ENCODE measurements at places on chromosomes 6 and 20. TPM values are rescaled to one million over a fixed set of nuclear protein-coding genes. Genes with fewer than 3 reads are reported as not detected.

DNA sequence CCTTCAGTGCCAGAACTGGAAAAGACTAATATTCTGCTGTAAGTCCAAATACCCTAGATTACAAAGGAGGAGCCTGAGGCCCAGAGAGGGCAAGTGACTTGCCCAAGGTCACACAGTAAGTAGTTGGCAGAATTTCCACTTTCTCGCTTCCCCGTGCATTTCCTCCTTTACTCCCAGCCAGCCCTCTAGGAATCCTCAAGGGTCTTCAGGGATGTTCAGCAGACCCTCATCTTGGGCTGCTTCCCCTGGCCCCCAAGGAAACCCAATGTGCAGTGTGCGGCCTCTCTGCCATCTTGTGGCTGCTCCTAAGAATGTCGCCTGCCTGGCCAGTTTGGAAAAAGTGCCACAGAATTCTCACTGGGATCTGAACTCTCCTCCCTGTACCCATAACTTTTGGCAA is 217.7 kb upstream of the LRFN2 start:
- DNase-seq: no peak

GRCh38 chr20:44398335-44398734 is 42.8 kb downstream of the HNF4A start:
- DNase-seq: no peak

- DNase-seq: no peak
Observed at GRCh38 chr20:17940224-17940971, 28.2 kb downstream of the SNX5 start.

GRCh38 chr20:676315-676937 is 824 bp upstream of the SCRT2 start:
- no peak for DNase-seq

- DNase-seq: no peak
Observed at GRCh38 chr20:5923493-5923892, 26.8 kb downstream of the TRMT6 start.

- no peak for DNase-seq
Observed at GRCh38 chr6:75285283-75285639, 669 bp upstream of the TMEM30A start.

DNA sequence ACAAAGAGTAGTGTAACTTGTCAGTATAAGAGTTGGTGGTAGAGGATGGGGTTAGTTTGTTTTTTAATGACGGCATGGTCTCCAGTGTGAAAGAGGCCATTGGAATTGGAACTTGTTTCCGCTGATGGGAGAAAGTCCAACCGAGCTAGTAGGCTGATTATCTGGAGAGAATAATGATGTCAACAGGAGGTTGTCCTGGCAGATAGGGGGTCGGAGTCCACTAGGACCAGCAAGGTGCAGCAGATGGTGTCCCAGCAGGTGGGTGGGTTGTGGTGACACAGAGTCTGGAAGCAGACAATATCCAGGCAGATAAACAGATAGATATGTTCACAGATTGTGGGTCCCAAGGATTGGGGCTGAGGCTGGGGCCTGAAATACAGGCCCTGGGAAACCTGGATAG is 35.1 kb downstream of the PKIB start:
- no peak for DNase-seq

DNA sequence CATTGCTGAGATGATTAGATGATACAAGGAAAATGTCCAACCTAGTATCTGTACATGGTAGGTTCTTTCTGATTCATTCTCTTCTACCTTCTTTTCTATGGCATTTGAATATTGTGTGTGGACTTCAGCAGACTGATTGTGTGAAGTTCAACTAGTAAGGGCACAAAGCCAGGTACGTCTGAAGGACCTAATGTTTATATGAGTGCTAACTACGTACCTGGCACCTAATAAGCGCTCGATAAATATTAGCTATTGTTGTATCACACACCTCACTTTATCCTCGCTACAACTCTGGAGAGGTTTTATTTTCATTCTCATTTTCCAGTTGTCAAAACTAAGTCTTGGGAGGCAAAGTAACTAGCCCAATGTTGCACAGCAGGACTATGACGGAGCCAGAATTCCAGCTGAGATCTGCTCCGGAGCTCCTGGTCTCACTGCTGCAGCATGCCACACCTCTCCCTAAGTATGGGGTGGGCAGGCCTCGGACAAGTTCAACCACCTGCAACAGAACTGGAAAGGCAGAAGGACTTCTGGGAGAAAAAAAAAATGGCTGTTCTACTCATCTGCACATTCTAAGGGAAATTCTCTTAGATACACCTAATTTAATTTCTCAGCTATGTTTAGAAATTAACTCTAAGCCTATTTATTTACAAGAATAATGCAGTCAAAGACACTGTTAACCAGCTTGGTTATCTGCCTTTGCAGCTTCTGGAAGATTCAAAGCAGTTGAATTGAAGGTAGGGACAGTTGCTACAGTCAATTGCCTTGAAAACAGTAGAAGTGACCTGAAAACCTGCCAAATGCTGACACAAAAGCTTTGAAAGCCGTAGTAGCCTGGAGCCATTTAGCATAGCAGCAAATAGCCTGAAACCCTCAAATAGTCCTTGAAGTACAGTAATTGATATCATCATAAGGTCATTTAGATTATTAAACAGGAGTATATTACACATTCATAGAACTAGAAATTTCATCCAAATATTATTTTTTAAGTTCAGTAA is 165.0 kb downstream of the PDE7B start:
- DNase-seq: no peak

- DNase-seq: no peak
Observed at GRCh38 chr6:166386111-166386510, 3.4 kb upstream of the MPC1 start.

Gene PROKR2
- total RNA-seq: not detected

DNA sequence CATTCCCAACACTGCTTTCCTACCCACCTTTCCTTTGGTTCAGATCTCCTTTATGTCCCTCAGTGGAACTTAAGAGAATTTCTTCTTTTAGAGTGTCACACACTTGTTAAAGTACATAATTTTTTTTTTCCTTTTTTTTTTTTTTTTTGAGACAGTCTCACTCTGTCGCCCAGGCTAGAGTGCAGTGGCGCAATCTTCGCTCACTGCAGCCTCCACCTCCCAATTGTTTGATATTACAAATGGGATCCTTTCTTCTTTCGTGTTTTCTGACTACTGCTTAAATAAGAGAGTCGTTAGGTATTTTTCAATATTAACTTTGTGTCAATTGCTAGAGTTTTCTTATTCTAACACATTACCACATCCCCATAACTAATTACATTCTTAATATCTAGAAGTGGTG is 29.1 kb downstream of the NUP153 start:
- no peak for DNase-seq

Gene PRDM13
- 0.07 TPM for total RNA-seq

Gene LPIN3
- 0.60 TPM for total RNA-seq

GRCh38 chr20:41329435-41330342 is 10.9 kb upstream of the LPIN3 start:
- peak; percentile 33 for DNase-seq

- no peak for DNase-seq
Observed at GRCh38 chr6:71130277-71130676, 158.3 kb upstream of the OGFRL1 start.

- DNase-seq: no peak
Observed at GRCh38 chr6:101926149-101926925, 532.8 kb downstream of the GRIK2 start.

DNA sequence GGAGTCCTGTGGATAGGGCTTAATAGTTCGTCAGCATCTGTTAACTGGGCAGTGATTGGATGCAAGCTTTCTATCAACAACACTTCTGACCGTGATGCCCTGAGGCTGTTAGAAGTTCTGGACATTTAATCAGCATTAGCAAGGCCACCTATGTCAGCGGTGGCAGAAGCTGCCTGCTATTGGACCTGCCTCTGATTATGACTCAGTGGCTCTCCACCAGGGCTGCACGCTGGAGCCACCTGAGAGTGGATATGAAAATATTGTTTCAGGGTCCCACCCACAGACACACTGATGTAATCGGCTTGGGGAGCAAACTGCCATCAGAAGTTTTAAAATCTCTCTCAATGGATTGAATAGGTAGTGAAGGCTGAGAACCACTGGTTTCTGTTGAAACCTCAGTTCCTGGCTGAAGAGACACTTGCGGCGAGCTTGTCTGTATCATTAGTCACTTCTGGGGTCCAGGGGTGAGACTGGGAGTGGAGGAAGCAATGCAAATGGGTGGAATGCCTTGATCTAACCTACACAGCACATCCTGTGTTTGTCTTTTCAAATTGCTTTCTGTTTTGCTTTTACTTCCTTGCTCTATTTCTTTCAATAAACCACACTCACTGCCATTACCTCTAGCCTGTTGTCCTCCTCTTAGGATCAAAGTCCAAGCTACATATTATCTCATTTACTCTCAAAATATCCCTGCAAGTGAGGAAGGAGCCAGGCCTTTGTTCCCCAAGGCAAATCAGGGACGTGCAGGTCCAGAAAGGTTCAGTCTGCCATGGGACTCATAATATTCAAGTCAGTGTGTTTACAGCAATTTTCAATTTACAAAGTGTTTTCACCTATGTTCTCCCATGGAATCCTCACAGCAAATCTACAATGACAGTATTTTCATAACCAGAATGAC is 4.2 kb downstream of the CLIC5 start:
- DNase-seq: no peak

DNA sequence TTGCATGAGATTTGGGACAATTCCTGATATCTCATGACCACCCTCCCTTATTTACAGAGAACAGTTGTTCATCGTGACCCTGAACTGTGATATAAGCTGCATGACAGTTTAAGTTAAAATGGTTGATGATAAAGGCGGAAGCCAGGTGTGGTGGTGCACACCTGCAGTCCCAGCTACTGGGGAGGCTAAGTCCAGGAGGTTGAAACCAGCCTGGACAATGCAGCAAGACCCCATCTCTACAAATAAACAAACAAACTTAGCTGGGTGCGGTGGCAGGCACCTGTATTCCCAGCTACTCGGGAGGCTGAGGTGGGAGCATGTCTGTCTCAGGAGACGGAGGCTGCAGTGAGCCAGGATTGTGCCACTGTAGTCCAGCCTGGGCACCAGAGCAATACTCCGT is 24.1 kb downstream of the COL20A1 start:
- DNase-seq: no peak

- DNase-seq: no peak
Observed at GRCh38 chr6:44849806-44850205, 462.3 kb downstream of the CDC5L start.

GRCh38 chr6:140849456-140849855 is 1283.3 kb upstream of the GJE1 start:
- no peak for DNase-seq

DNA sequence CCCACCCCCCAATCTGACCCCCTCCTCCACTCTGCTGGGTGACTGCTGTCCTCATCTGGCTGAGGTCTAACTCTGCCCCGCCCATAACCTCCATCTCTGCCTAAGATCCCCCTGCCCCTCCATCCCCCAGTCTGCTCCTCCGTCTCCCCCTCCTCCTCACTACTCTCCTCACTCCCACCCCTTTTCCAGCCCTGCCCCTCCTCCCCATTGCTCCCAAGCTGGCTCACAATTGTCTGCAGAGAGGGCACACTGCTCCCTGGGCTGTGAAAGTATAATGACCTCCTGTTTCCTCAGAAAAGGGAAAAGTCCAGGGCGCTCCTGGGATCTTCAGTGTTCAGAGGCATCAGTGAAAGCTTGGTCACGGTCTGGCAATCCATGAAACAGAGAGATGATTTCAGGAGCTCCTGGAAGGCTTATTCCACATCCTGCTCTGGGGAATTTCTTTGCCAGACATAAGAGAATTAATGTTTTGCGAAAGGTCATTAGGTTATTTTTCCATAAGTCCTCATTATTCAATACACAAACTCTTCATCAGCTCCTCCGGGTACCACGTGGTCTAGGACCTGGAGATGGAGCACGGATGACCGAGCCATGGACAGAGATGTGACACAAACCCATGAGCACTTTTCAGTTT is 21.5 kb downstream of the CST5 start:
- no peak for DNase-seq

DNA sequence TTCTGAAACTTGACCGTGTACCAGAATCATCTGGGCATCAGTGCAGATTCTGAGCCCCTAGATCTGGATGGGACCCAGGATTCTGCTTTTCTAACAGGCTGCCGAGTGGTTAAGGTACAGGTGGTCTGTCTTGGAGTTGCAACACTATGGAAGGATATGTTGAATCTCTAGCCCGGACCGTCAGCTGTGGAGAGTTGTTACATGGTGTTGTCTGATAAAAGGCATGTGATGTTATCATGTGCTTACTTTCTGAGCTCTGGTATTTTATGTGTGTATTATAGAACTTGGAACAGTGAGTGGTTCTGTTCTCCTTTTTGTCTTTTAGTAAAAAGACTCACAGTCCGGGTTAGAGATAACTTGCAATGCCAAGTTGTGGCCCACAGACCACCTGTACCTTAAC is 123.0 kb downstream of the JARID2 start:
- DNase-seq: no peak

- DNase-seq: no peak
Observed at GRCh38 chr6:3230256-3230882, 2.9 kb upstream of the TUBB2B start.

- DNase-seq: no peak
Observed at GRCh38 chr20:52166150-52166549, 25.4 kb downstream of the ZFP64 start.

DNA sequence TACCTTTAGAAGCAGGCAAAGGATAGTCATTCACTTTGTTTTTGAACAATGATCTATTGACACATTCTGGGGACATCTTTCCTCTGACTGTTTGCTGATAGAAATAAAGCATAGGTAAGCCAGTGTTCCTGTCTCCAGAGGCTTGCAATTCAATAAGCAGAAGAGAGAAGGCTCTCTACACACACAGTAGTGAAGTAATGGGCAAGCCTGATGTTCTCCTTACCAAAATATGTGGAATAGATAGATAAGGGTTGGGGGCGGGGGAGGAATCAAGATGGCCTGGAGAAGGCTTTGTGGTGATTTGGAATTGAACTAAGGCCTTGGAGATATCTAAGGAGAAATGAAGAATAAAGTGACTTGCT is 27.3 kb downstream of the PAQR8 start:
- DNase-seq: no peak

- DNase-seq: no peak
Observed at GRCh38 chr6:95232446-95232845, 344.9 kb upstream of the MANEA start.

DNA sequence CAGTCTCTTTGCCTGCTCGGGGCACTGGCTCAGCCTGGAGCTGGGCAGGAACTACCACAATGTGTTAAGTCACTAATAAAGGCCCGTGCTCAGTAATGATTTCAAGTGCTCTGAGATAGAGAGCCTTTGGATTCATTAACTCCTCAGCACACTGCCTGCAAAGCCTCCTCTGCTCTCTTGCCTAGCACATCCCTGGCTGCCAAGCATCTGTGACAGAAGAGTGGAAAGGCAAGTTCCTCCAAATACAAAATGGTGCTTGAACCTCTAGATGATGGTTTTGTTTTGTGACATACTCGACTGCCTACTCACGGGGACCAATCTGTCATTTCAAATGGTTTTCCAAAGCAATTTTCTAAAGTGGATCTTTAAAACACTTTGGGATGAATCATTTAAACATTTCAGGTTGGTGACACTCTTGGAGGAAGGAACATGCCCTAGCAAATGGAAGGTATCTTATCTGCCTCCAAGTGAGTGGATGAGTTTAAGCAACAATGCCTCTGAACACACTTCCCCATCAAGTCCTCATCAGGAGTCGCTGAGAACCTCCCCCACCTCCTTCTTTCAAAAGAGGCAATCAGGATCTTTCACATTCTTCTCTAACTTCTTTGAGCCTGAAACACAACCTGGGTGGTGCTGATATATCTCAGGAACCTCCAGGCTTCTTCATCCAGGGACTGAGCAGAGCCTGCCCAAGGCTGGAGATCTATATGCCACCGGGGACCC is 35.8 kb downstream of the METTL24 start:
- DNase-seq: no peak

Gene SLC9A8
- 65.7 TPM for total RNA-seq

Gene DNAAF9
- total RNA-seq: 3.7 TPM

Data from activated B cell treated with CpG ODN at 0.5 μM for 24 hours (primary cell).